Memory B cell (primary cell): ENCODE measurements at places on chromosomes 6 and 20.

DNA sequence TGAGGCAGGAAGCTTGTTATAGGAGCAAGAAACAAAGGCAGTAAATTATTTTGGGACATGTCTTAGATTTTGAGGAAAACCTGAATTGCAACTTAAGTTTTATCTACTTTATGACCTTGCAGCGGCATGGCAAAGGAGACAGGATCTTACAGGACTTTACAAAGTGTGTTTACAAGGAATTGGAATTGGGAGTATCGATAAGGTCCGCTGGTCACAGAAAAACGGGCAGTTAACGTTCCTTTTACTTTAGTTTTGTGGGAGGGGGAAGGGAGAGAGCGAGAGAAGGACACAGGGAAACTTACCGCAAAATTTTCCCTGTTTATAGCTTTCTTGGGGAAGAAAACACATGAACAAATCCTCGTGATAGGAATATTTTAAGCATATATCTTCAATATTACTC is 1607.2 kb downstream of the GRIK2 start:
- DNase-seq: no peak

DNA sequence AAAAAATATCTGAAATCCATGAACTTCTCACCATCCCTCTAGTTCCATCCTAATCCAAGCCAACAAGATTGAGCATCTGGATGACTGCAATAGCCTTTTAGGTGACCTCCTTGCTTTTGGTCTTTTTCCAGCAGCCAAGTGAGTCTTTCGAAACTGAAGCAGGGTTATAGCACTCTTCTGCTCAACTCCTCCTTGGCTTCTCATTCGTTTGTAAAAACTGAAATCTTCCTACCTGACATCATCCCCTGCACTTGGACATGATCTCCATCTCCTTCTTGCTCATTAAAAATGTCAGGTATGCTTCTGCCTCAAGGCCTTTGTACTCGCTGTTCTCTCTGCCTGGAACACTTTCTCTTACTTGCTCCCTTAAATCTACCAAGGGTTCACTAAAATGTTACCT is 46.0 kb downstream of the STX7 start:
- no peak for DNase-seq

DNA sequence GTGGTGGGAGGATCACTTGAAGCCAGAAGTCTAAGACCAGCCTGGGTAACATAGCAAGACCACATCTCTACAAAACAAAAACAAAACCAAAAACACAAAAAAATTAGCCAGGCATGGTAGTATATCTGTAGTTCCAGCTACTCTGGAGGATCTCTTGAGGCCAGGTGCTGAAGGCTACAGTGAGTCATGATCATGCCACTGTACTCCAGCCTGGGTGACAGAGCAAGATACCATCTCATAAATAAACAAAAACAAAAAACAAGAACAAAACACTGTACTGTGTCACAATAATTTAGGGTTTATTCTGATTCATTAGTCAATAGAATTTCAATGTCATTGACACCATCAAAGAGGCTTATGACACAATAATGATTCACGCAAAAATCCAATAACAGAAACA is 1121.7 kb upstream of the MAP3K7 start:
- DNase-seq: no peak

GRCh38 chr20:60857708-60858107 is 394.4 kb upstream of the CDH4 start:
- DNase-seq: no peak

- DNase-seq: no peak
These were observed 11.0 kb upstream of the SNRPC start for GRCh38 chr6:34746104-34746846.

DNA sequence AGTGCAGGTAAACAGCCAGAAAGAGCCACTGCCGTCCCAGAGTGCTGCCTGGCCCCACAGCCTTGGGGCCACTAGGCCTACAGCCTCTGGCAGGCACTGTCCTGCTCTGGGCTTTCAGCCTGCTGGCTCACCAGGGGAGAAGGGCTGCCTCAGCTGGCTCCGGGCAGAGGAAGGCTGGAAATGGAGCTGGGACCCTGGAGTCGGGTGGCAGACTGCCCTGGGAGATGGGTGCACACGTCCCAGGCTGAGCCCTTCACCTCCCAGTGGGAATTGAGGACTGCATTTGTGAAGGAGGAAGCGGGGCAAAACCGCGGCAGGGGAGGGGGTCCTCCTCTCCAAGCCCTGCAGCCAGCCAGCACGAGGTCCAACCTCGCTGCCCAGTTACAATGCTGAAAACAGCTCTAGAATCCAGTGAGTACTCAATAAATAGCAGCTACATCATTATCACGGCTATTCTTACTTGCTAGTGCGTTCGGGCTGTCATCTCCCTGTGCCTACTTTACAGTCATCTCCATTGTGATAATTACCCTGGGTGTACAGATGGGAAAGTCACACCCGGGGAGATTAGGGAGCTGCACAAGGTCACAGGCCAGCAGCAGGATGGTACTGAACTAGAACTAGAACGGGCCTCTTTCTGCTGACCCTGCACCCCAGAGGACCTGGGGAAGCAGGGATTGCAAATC is 13.1 kb downstream of the ACSS1 start:
- no peak for DNase-seq

GRCh38 chr6:39638126-39638822 is 86.9 kb downstream of the KIF6 start:
- DNase-seq: no peak

DNA sequence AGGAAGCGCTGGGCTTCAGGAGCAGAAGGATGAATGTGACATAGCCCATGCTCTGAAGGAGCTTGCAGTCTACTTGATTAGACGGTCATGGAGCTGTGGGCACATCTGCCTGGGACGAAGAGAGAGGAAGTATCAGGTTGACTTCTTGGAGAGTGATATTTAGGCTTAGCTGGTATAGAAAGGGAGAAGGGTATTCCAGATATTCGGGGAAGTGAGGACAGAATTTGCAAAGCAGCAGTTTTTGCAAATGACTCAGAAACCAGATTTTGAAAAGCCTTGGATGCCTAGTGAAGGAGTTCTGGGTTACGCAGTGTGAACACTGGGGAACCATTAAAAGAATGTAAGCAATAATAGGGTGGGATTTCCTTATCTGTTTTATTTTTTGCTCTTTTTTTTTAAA is 60.7 kb downstream of the EYA4 start:
- DNase-seq: no peak

DNA sequence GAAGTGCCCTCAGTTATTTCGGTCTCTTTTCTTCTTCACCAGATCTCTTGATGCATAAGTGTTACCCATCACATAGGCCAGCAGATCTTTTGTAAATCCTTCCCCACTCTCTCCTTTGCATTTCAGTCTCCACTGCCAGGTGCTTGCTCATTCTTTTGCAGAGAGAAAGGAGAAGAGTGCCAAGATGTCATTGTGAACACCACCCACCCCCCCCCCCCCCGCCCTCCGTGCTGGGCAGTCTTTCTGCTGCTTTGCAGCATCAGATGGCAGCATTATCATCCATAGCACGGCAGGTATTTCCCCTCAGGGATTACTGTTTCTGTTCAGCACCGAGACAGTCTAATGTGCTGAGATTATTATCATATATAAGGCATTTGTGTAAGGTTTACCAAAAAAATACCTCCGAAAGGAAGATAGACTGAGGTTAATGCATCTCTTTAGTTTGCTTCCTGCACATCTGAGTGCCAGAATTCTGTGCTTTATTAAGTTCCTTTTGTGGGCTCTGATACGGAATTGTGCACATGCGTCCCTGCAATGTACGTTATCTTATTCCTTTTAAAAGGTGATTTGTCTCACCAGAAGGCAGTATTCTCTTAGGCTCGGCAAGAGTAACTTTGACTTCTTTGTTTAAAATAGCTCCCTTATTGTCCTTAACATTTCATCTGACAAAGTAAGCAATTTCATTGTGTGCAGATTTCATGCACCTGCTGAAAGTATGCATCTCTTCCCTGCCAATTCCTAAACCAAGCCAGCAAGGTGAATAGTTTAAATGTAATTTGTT is 128.8 kb downstream of the PHACTR1 start:
- no peak for DNase-seq

GRCh38 chr6:3619800-3620199 is 131.7 kb downstream of the PXDC1 start:
- no peak for DNase-seq

- DNase-seq: no peak
These were observed 139.4 kb downstream of the UST start for GRCh38 chr6:148885925-148886845.

DNA sequence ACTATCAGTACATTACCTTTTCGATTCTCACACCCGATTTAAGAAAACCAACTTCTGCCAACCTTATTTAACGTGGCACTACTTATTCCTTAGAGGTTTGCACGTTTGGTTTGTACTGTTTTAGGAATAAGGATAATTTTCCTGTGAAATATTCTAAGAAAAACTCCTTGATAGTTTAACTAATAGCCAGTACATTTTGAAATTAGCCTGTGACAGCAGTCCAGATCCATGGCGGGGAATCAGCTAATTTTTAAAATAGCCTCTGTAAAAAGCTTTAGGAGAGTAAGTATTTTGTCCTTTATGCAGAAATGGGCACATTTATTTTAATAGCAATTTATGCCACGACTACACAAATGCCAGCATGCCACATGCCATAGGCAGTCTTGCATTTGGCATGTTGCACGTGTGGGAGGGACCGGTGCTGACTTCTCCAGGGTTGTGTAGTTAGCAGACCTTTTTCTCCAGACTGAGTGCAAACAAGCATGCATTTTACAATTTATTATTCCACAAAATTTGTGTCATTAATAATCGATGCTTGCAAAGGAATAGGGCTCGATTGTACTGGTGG is 6.2 kb downstream of the FOXC1 start:
- no peak for DNase-seq

- no peak for DNase-seq
These were observed 44.7 kb upstream of the ADIG start for GRCh38 chr20:38536310-38536709.

DNA sequence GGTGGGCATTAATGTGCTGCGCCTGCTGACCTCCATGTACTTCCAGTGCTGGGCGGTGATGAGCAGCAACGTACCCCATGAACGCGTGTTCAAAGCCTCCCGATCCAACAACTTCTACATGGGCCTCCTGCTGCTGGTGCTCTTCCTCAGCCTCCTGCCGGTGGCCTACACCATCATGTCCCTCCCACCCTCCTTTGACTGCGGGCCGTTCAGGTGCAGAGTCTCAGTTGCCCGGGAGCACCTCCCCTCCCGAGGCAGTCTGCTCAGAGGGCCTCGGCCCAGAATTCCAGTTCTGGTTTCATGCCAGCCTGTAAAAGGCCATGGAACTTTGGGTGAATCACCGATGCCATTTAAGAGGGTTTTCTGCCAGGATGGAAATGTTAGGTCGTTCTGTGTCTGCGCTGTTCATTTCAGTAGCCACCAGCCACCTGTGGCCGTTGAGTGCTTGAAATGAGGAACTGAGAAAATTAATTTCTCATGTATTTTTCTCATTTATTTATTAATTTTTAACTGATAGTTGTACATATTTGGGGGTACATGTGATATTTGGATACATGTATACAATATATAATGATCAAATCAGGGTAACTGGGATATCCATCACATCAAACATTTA is 35.2 kb upstream of the NOP56 start:
- DNase-seq: no peak

GRCh38 chr6:137550535-137550934 is 56.3 kb upstream of the OLIG3 start:
- no peak for DNase-seq

DNA sequence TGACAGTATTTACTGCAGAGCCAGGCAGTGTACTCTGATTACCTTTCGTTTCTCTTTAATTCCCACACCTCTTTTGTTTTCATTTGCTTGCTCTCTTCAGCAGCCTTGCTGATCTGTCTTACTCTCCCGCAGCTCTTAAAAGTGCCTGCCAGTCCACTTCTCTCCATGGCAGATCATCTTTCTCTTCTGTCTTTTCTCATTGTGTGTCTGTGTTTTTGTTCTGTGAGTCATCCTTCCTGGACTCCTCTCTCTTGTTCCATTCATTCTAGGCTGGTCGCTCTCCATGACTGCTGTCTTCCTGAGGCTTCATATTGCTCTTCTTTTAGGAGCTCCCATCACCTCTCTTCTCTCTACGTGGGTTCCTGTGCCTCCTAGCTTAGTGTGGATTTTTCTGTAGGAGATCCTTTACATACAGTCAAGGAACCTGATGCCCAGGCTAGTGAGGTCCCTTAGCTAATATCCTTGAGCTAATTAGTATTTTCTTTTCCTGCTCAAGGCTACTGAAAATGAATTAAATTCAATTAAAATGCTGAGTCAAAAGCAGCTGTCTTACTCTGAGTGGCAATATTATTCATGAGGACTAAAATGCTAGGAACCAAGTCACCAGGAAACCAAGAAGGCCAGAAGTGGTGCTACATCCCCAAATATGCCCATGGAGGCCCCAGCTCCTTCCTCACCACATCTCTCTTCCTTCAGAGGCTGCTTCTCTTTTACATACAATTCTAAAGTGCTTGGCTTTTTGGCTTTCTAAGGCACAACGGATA is 86.1 kb downstream of the SLX4IP start:
- no peak for DNase-seq
